ENCODE measurements at places on chromosomes 3 and 15. TPM values are rescaled to one million over a fixed set of nuclear protein-coding genes. Genes with fewer than 3 reads are reported as not detected.
A peak's percentile ranks its signal among the peaks of the same experiment; 100 is the strongest.

DNA sequence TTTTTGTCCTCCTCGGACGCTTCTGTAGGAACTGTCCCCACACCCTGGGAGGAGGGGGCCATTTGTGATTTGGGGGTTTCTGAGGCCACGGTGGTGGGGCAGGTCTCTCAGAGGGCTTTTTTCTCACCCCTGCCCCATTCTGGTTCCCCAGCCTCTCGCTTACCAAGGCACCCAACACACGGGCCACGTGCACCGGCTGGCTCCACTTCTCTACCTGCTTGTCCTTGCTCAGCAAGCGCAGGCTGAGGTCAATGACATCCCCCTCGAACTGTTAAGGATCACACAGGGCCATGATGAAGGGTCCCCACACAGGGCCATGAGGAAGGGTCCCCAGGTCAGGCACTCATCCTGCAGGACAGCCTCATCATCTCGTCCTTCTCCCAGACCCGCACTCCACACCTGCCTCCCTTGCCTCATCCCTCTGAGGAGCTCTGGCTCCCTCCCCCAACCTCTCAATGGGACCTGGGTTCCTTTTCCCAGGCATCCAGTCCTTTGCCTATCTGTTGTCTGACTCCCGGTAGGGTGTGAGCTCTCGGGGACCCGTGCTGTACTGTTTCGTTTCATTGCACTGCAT, 10.6 kb downstream of the EPB42 start:
- DNase-seq = no peak

GRCh38 chr15:39789736-39790135, 7.1 kb upstream of the FSIP1 start:
- no peak for DNase-seq

The GOLGA6L7 gene
- not detected for total RNA-seq

DNA sequence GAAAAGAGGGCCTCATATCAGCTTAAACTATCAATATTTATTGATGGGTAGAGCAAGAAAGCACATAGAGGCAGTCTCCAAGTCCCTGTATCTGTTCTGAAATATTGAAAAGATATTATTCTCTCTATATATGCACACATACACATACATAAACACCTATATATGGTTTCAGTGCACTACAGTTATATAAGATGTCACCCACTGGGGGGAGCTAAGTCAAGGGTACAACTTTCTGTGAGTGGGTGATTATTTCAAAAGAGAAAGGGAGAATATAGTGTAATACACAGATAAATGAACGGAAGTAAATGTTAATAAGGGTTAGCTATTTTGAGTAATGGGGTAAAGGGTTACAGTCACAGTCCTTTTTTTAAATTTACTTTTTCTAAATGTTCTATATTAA, 8.8 kb downstream of the SNTN start:
- no peak for DNase-seq

GRCh38 chr3:83628471-83628870, 1330.3 kb upstream of the CADM2 start:
- DNase-seq = no peak

The CTXND1 gene
- not detected for total RNA-seq

DNA sequence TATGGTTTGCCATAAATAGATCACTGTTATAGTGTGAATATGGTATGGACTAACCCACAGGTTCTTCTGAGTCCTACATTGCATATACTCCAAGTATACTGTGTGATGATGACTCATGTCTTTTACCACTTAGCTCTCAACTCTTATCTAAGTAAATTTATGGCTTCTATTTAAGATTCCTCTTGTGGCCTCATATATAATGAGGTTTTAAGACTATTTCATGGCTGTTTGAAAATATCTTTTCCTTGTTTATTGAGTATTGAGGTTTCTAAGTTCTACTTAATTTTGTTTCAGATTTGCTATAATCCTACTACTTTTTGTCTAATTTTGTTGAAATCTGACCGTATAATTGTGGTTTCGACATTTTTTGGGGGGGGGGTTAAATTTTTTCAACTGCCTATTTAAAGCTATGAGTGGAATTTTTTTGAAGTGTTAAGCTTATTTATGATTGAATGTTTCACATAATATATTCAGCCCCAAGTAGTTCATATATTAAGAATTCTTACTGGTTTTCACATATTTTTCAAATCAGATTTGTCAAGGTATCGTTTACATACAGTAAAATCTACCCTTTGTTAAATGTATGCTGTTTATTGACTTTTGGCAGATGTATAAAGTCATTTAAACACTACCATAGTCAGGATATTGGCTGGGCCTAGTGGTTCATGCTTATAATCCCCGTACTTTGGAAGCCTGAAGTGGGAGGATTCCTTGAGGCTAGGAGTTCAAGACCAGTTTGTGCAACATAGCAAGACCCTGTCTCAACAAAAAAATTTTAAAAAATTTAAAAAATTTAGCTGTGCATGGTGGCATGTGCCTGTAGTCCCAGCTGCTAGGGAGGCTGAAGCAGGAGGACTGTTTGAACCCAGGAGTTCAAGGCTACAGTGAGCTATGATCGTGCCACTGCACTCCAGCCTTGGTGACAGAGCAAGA, 11.7 kb downstream of the SLC25A36 start:
- no peak for DNase-seq

The SPINK8 gene
- not detected for total RNA-seq

DNA sequence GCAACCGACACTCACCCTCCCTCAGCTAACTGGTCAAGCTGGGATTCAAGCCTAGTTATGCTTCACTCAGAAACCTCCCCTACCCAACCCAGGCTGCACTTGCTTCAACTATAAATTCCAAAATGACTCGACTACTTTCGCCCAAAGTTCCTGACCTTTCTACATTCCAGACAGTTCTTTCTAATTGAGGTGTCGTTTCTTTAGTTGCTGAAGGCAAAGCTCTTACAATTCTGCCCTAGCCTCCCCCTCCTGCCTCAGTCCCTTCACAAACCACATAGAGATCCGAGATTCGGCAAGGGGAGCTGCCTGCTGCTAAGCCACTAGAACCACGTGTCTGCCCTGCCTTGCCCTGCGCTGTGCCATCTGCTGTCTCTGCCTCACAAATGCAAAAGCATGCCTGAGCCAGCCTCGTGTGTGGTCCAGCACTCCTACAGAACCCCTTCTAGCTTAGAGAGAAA, 74.7 kb upstream of the SH3GL3 start:
- DNase-seq = no peak

The GALNT15 gene
- total RNA-seq = under 0.01 TPM

DNA sequence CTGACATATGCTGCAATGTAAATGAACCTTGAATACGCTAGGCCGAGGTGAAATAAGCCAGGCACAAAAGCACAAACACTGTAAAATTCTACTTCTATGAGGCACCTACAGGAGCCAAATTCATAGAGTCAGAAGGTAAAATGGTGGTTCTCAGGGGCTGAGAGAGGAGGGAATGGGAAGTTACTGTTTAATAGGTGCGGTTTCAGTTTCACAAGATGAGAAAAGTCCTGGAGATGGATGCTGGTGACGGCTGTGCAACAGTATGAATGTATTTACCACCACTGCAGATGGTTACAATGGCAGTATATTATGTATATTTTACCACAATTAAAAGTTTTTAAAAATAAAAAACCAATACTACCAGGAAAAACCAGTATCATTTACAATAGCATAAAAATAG, 4.0 kb downstream of the TNK2 start:
- no peak for DNase-seq

DNA sequence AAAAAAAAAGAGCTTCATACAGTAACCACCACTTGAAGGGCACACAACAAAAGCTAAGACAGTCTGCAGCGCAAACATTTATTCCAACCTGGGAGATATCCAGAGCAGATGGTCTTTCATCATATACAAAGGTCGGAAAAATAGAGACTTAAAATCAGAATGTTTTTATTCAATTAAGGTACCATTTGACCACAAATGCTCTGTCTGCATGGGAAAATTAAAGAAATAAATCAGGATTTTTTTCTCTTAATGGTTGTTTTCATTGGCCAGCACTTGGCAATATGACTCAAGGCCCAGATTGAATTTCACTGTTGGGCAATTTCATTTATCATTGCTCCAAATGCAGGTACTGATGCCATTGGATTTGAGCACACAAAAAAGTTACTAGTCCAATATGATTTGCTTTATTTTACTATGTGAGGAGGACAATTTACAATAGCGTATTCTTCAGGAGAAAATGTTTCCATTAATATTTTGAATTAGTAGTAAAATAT, 145.9 kb upstream of the AGTR1 start:
- DNase-seq = no peak

The C3orf18 gene
- 6.2 TPM for total RNA-seq

DNA sequence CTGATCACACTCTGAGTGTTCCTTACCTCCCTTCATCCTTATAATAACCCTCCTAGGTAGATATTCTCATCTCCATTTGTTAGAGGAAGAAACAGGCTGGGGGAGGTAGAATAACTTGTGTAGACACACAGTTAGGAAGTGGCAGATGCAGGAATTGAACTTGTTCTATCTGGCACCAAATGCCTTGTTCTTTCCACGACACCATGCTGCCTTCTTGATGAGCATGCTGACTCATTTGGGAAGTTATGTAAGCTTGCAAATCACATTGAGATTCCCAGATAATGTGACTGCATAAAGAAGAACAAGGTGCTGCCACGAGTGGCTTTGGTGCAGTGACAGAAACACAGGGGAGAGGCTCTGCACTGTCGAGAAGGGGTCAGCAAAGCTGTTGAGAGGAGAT, 27.5 kb upstream of the NDUFB4 start:
- no peak for DNase-seq

The POLG gene
- 153 TPM for total RNA-seq

The FEZF2 gene
- total RNA-seq = not detected

- peak; percentile 22 for DNase-seq
Observed at GRCh38 chr15:39084674-39085530, 496.0 kb upstream of the THBS1 start.

DNA sequence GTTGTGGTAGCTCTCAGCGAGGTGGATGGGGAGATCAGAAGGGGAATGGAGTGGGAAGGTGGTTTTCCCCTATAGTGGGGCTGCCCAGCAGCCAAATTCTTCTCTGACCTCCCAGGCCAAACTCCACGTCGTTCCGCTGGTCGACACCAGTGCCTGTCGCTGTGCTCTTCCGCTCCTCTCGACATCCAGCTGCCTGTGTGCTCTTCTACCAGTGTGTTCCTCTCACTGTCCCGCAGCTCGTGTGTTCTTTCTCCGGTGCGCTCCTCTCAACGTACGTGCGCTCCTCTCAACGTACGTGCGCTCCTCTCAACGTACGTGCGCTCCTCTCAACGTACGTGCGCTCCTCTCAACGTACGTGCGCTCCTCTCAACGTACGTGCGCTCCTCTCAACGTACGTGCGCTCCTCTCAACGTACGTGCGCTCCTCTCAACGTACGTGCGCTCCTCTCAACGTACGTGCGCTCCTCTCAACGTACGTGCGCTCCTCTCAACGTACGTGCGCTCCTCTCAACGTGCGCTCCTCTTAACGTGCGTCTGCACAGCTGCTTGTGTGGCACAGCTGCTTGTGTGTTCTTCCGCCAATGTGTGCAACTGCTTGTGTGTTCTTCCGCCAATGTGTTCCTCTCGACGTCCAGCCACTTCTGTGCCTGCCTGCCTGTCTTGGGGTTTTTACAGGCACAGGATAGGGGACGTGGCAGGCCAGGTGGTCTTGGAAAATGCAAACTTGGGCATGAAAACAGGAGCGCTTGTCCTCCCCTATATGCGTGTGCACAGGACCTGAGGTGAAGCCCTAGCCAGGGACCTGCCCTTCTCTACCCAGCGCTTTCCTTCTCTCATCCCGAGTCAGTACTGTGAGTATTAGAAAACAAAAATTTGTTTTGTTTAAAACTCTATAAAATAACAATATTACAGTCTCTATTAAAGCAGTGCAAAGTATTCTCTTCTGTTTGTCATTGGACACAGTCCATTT, 991.1 kb downstream of the GBE1 start:
- DNase-seq = no peak

- DNase-seq = no peak
Observed at GRCh38 chr15:27665002-27665401, 434.1 kb downstream of the OCA2 start.

GRCh38 chr3:182716114-182716688, 77.1 kb upstream of the ATP11B start:
- DNase-seq = peak; percentile 5

The BCHE gene
- under 0.01 TPM for total RNA-seq

The GRK7 gene
- total RNA-seq = not detected

The RBP2 gene
- total RNA-seq = not detected
